Uterus (tissue), 4 donors: ENCODE measurements at places on chromosomes 12 and 14.

DNA sequence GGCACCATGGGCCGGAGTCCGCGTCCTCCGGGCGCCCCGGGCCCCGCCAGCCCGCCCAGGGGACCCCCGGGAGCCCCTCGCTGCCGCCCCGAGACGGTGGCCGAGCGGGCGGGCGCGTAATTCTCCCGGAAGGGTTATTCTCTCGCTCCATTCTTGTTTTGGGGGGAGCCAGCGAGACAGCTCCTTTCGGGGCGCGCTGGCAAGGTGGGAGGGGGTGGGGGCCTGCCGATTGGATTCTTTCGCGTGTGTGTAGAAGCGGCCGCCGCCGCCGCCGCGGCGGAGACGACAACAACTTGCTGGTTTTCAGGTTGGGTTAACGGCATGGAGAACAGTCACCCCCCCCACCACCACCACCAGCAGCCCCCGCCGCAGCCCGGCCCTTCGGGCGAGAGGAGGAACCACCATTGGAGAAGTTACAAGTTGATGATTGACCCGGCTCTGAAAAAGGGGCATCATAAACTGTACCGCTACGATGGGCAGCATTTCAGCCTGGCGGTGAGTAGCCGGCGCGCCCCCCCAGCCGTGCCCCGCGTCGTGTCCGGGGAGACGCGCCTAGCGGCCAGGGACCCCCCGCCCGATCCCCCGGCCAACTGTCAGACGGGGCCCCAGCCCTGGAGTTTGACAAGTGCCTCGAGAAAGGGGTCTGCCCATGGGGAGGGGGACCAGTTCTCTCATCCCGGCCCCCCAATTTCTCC, 755 bp downstream of the SETD1B start:
- peak overlapping the region; percentile 100 for H3K27ac ChIP-seq
- H3K4me3 ChIP-seq, result peak overlapping the region; percentile 79

DNA sequence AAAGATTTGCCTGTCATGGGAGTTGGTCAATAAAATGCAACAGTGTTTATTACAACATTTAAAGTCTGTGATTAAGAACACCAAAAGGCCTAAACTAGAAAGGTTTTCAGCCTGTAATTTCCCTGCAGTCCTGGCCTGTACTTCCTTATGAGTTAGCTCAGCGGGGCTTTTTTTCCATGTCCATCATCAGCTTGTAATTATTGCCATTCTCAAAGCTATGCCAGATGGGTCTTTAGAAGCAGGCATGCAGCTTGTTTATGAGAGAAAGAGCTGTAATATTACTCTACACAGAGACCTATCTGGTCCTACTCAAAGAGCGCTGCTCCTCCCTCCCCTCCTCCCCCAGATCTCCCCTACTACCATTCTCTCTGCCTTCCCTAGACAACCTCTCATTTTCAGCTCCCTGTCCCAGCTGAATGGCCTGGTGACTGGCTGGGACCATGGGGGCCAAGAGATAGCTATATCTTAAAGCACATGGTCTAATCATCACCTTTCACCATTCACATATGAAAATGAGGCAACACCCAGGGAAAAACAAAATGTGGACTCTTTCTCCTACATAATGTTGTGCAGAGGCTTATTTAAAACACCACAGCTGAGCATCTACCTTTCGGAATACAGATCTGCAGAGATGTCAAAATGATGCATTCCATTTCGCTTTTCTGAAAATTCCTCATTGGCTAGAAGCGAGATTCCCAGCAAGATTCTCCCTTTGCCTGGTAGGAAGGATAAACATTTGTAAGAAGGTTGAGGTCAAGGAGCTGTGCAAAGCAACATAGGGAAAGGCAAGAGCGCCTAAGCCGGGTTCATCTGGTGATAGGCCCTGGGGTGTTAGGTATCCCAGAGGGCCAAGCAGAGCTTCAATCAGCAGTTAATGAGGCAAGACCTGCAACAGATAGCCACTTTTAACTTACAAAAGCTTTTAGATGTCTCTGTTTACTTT, 209.7 kb upstream of the CDKN3 start:
- H3K27ac ChIP-seq, result no peak overlapping the region
- H3K27me3 ChIP-seq, result no peaks in the 10 kb centered on the region
- H3K4me1 ChIP-seq, result no peaks in the 10 kb centered on the region
- no peak overlapping the region for H3K4me3 ChIP-seq
- DNase-seq, result no peak
- no peaks in the 10 kb centered on the region for H3K36me3 ChIP-seq

DNA sequence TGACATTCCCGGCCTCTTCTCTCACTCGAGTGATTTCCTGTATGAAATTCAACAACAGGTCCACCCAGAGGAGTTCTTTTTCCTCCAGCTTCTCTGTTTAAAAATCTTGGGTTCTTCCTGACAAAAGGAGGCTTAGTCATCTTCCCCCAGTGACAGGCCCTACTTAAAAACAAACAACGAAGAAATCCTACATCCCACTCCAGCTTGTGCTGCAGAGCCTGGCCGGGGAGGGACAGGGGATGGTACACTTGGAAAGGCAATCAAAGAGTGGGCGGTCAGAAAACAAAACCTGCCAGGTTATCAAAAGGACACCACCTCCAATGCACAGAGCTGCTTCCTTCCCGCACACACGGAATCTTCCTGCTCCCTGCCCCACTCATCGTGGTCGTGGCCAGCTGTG, 101.3 kb downstream of the CACNA1C start:
- no peaks in the 10 kb centered on the region for H3K4me1 ChIP-seq
- no peak for DNase-seq
- no peak overlapping the region for H3K4me3 ChIP-seq
- no peaks in the 10 kb centered on the region for H3K36me3 ChIP-seq
- peak overlapping the region; percentile 59 for H3K27ac ChIP-seq

GRCh38 chr12:130776857-130777339, 60.8 kb upstream of the RIMBP2 start:
- no peak overlapping the region for H3K27ac ChIP-seq
- H3K4me3 ChIP-seq, result no peak overlapping the region
- no peaks in the 10 kb centered on the region for H3K27me3 ChIP-seq
- DNase-seq, result no peak
- no peaks in the 10 kb centered on the region for H3K36me3 ChIP-seq
- no peaks in the 10 kb centered on the region for H3K4me1 ChIP-seq

GRCh38 chr12:110561471-110562201, 21.5 kb downstream of the PPTC7 start:
- H3K4me3 ChIP-seq, result no peak overlapping the region
- H3K27me3 ChIP-seq, result no peaks in the 10 kb centered on the region
- H3K36me3 ChIP-seq, result no peaks in the 10 kb centered on the region
- DNase-seq, result no peak

DNA sequence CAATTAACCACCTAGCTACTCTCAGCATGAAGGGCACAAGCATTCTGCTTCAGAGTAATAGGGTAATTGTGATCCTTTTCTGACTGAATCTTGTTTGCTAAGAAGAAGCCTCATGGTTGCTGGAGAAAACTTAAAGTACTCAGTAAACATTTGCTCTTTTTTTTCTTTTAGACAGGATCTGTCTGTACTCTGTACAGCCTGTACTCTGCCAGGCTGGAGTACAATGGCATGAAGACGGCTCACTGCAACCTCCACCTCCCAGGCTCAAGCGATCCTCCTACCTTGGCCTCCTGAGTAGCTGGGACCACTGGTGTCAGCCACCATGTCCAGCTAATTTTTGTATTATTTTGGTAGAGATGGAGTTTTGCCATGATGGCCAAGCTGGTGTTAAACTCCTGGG, 12.4 kb downstream of the PPP1R13B start:
- no peak overlapping the region for H3K27ac ChIP-seq
- H3K4me3 ChIP-seq, result no peak overlapping the region
- no peaks in the 10 kb centered on the region for H3K36me3 ChIP-seq
- no peaks in the 10 kb centered on the region for H3K27me3 ChIP-seq
- H3K4me1 ChIP-seq, result no peaks in the 10 kb centered on the region
- no peak for DNase-seq

- H3K4me3 ChIP-seq, result no peak overlapping the region
- H3K4me1 ChIP-seq, result no peaks in the 10 kb centered on the region
- H3K27ac ChIP-seq, result no peak overlapping the region
- no peaks in the 10 kb centered on the region for H3K36me3 ChIP-seq
- no peaks in the 10 kb centered on the region for H3K27me3 ChIP-seq
Measured at GRCh38 chr12:12870465-12870864, 20.9 kb upstream of the GPRC5A start.

GRCh38 chr12:92702754-92703679, at the start of gene PLEKHG7:
PLEKHG7 (plus strand) TSS chr12:92702989; CDS start chr12:92706632, 3,643 bp downstream.
- no peak within 1 kb of the TSS for H3K27ac ChIP-seq
- H3K27me3 ChIP-seq, result no peaks in the 10 kb centered on the region
- no peaks in the 10 kb centered on the region for H3K36me3 ChIP-seq
- no peaks in the 10 kb centered on the region for H3K4me1 ChIP-seq

GRCh38 chr12:84698576-84699333, 213.8 kb downstream of the SLC6A15 start:
- H3K4me3 ChIP-seq, result no peak overlapping the region
- no peaks in the 10 kb centered on the region for H3K36me3 ChIP-seq
- DNase-seq, result no peak
- no peak overlapping the region for H3K27ac ChIP-seq
